ENCODE measurements at places on chromosomes 5 and 9. TPM values are rescaled to one million over a fixed set of nuclear protein-coding genes. Genes with fewer than 3 reads are reported as not detected.

DNA sequence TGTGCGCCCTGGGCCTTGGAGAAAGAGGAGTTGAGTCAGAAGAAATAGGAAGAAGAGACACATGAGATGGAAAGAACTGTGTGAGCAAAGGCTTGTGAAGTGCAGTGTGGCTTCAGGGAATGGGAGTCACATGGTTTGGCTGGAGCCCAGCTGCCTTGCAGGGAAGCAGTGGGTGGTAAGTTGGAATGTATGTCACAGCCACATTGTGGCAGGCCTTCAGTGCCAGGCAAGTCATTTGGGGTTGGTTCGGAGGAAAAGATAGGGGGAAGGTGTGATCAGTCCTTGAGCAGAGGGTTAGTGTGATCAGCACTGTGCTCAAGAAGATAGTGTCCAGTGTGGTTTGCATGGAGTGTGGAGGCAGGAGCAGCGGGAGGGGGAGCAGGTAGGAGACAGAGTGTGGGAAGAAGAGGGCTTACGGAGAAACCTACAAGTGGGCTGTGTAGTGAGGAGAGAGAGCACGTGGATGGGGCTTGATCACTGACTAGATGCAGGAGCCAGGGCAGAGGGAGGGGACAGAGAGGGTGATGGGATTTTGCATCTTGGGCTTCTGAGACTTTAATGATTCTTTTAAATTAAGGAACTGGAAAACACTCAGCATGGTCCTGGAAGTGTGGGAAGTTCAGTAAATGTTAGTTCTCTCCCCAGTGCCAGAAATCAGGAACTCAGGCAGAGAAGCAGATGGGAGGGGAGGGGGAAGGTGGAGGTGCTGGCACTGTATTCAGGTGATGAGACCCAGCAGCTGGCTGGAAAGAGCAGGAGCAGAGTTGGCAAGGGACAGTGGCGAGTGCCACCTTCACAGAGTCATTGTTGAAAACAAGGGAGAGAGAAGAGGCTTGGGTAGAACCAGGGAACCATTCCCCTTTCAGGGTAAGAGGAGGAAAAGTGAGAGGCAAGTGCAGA is 46.6 kb downstream of the ARHGAP26 start:
- DNase-seq, result no peak

DNA sequence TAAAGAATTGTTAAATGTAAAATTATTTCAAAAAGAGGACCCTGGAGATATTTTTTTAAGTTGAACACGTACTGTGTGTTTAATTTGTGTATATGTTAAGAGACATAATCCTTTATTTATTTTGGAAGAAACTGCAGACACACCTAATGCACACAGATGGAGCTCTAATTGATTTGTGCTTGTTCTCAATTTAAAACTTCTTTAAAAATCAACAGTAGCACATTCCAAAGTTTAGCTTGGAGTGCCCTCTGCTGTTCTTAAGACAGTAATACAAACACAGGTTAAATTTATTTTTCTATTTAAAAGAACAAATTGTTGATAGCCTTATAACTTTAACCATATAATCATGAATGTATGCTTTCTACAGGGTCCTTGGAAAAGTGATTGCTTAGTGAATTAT is 277.6 kb upstream of the ADAMTS16 start:
- DNase-seq, result no peak

DNA sequence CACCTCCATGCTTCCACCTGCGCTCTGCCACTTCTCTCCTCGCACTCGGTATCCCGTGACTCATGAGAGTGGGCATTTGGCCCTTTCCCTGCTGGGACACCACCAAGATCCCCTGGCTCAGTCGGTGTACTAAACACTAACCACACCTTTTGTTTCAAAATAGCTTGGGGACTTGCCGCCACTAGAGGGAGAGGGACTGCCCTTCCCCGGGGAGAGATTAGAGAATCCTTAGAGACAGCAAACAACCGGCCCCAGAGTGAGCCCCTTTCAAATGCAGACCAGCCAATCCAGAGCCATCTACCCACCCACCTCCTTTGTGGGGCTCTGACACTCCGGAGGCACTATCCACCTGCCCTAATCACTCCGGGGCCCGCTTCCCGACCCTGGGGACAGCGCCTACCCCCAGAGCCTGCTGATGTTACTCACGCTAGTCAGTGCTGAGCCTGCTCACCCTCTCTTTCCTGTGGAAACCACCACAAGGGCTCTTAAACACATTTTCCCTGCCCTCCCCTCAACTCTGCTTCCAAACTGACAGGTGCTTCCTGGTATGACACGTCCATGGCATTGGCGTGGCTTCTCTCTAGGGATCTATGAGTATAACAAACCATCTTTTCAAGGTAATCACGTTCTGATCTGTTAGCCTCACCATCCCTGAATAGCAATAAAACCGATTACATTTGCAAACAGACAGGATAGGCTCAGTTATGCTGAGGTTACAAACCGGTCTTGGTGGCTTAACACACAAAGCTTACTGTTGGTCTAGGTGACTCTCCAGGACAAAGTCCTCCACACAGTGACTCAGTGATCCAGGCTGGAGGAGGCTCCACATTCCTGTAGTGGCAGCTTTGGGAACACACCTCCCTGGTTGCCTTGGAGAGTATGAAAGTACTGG is 180.1 kb upstream of the MVB12B start:
- no peak for DNase-seq

- DNase-seq, result no peak
These were observed 202.7 kb upstream of the MVB12B start for GRCh38 chr9:126123927-126124326.

- no peak for DNase-seq
These were observed 249.4 kb upstream of the TBCA start for GRCh38 chr5:78025540-78025939.

DNA sequence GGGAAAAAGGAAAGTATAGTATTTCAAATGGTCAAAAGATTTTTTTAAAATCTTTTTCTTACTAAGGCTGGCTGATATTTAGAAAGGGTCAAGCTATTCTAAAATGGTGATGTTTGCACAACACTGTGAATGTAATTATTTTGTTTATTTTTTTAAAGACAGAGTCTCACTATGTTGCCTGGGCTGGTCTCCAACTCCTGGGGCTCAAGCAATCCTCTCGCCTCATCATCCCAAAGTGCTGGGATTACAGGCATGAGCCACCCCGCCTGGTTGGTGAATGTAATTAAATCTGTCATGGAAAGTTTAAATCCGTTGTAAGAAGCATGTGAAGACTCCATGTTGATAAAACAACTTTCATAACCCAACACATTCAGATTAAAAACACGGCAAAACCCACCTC is 2.6 kb downstream of the UBTD2 start:
- no peak for DNase-seq

GRCh38 chr9:72855321-72855720 is 97.5 kb downstream of the ALDH1A1 start:
- DNase-seq, result no peak

GRCh38 chr5:31786090-31786631 is 147.2 kb downstream of the PDZD2 start:
- DNase-seq, result no peak

- no peak for DNase-seq
These were observed 184.4 kb downstream of the CD180 start for GRCh38 chr5:67012171-67012570.

DNA sequence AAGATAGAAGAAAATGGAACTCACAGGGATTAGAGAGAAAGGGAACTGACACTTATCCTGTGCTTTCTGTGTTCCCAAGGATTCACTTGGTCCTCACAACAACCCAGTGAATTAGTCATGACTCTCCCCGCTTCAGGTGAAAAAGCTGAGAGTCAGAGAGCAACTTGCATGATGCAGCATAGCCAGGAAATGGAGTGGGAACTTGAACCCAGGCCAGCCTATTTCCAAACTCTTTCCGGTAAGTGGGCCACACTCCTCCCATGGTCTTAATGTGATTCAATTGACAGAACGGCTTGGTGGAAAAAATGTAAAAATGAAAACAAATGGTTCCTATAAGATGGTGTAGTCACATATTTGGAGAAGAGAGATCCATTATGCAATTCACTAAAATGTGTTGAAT is 45.9 kb upstream of the CEMIP2 start:
- DNase-seq, result no peak

DNA sequence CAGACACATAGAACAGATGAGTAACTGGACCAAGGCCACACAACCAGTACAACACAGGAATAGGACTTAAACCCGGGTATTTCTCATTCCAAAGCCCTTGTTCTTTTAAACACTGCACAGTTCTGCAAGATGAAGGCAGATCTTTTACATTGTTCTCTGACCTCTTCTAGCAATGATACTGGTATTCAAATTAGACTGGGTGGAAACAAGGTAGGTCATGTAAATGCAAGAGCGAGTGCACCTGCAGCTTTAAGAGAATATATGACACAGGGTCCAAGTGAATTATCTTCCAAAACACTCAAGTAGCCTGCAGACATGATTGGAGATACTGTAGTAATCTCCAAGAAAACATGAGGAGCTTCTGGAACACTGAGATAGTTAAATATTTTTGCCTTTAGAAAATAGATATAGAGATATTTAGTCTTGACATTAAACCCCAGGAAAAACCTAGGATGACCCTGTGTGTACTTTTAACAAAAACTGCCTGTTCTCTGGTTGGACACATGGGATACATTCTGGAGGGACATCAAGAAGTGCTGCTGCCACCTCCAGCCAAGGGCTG is 130.6 kb upstream of the EPB41L4A start:
- DNase-seq, result no peak

DNA sequence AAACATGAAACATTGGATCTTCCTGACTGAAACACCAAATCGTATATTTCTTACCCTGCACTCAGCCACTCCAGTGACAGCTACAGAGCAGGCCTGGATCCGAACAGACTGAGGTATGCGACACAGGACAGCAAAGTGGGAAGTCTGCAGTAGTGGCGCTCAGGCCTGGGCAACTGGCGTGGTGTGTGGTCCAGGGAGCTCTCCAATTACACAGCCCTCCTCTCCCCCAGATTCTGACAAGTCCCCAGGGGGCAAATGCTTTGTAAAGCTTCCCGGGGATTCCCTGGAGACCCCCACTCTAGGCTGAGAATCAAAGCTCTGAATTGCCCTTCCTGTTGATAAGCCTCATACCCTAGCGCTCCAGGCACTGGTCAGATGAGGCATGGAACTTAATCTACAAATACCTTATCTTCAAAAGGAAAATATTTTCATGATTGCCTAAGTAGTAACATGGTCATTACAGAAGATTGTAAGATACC is 104.8 kb upstream of the ERCC6L2 start:
- no peak for DNase-seq

GRCh38 chr5:9207817-9208418 is 338.0 kb downstream of the SEMA5A start:
- no peak for DNase-seq

DNA sequence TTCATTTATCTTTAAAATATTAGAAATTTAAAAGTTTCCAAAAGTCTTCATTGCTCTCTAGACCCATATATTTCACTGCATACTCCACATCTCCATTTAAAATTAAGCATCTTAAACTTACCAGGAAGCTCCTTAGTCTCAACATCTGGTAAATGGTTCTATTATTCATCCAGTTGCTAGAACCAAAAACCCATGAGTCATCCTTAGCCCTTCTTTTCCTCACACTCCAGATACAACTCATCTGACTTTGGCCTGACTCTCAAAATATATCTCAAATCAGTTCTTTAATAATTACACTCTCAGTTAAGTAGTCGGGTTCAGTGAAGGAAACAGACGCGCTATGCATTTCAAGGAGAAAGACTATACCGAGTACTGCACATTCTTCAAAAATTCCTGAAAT is 110.2 kb upstream of the COX7C start:
- no peak for DNase-seq

DNA sequence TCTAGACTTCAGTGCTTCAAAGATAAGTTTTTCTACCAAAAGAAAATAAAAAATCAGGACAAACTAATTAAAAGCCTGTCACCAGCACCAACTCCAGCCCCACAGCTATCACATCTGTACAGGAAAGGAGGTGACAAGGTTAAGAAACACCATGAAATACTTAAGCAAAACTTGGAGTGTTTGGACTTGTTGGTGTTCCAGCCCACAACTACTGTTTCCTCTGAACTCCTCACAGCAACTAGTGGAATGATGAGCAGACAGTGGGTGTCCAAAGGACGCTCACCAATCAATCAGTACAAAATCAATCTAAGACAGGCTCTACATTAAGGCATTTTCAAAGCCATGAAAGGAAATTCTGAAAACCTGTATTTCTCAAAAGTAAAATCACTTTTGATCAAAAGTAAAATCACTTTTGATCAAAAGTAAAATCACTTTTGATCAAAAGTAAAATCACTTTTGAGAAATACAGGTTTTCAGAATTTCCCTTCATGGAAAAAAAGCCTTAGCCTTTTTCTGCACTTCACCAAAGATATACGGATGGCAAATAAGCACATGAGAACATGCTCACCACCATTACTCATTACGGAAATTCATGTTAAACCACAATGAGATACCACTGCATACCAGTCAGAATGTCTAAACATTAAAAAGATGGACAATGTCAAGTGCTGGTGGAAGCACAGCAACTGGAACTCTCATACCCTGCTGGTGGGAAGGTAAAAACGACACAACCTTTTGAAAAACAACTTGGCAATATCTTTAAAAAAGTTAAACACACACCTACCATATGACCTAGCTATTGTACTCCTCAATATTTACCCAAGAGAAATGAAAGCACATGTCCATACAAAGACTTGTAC is 79.7 kb downstream of the MED27 start:
- DNase-seq, result no peak

DNA sequence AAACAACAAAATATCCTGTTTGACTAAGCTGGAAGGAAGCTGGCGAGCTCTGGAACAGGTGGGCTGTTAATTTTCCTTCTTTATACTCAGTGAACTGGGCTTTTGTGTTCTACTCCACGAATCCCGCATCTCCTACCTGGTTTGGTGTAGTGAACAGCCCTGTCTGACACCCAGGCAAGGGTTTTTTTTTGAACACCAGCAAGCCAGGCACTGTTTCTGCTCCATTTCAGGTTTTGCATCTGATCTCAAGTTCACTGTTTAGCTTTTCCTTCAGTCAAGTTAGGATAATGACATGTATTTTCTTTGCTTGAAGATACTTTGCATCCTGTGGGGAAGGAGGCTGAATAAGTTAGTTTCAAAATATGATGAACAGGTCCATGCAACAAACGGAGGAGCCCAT is 204.5 kb downstream of the SEMA6A start:
- no peak for DNase-seq

- no peak for DNase-seq
These were observed 2.8 kb downstream of the LCN15 start for GRCh38 chr9:136761545-136761981.

GRCh38 chr5:56501781-56502557 is 268.8 kb upstream of the ANKRD55 start:
- DNase-seq, result no peak

SUSD3 gene
- 471 TPM for total RNA-seq

TMEM174 gene
- total RNA-seq, result not detected

MZB1 gene
- total RNA-seq, result 2.7 TPM

KLF9 gene
- 82.9 TPM for total RNA-seq

ANKRD31 gene
- 0.41 TPM for total RNA-seq

SGCD gene
- total RNA-seq, result 3.6 TPM
